ENCODE measurements at places on chromosomes 1 and 21.

DNA sequence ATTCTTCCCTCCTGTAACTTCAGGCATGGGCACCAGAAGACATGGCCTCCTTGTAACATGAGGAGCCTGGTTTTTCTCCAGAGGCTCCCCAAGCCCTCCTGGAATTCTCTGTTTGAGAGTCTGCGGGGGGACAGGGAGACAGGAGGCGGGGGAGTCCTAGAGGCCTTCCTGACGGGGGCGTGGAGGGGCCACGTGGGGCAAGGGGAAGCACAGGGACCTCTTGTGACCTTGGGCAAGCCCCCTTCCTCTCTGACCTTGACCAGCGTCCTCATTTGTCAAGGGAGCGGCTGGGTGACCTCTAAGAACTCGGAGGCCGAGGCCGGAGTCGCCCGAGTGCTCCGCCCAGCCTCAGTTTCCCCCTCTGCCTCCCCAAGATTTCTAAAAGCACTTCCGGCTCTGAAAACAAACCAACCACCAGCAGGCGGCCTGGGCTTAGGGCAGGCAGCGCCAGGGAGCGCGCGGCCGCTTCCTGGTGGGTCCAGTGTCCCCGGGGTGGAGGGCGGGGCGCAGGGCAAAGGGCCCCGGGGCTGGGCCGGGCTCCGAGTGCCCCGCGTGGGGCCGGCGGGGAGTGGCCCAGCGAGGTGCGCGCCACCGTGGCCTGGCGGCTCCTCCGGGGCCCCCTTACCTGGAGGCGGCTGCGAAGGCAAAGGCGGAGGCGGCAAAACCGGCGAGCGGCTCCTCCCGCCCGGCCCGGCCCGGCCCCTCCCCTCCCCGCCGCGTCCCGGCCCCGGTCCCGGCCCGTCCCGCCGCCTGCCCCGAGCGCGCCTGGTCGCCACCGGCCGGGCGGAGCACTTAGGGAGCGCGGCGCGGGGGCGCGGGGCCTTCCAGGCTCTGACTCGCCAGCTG lies at the start of gene TMCO4:
Gene TMCO4, minus strand, starts transcription at position 687 of the 846 bp plus-strand sequence. CDS start 19,158 bp downstream, outside the sequence.
- DNase-seq, result peak; percentile 76

DNA sequence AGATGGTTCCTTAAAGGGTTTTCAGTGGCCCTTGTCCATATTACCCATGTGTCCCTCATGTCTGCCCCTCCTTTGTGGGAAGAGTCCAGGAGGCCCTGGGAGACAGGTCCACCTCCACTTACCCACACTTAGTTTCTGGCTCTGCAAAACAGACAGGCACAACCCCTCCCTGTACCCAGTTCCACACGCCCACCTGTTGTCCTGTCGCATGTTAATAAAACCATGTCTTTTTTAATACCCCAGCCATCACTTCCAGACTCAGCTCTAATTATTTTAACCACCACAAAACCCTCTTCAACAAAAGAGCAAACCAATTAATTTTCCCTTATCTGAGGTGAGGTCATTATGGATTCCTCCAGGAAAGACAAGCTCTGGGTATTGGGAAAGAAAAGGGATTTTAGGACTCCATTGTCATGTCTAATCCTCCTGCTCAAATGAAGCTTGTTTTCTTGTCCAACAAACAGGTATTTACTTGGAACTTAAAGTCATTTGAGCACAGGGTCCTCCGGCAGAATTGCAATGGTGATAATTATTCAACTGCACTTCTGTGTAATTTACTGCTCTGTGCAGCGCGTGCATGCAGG lies 68.9 kb downstream of the CCDC185 start:
- no peak for DNase-seq

GRCh38 chr1:34127006-34128000 lies 37.7 kb downstream of the CSMD2 start:
- no peak for DNase-seq

- peak; percentile 26 for DNase-seq
Measured at GRCh38 chr1:19676438-19676922, 11.8 kb downstream of the HTR6 start.

DNA sequence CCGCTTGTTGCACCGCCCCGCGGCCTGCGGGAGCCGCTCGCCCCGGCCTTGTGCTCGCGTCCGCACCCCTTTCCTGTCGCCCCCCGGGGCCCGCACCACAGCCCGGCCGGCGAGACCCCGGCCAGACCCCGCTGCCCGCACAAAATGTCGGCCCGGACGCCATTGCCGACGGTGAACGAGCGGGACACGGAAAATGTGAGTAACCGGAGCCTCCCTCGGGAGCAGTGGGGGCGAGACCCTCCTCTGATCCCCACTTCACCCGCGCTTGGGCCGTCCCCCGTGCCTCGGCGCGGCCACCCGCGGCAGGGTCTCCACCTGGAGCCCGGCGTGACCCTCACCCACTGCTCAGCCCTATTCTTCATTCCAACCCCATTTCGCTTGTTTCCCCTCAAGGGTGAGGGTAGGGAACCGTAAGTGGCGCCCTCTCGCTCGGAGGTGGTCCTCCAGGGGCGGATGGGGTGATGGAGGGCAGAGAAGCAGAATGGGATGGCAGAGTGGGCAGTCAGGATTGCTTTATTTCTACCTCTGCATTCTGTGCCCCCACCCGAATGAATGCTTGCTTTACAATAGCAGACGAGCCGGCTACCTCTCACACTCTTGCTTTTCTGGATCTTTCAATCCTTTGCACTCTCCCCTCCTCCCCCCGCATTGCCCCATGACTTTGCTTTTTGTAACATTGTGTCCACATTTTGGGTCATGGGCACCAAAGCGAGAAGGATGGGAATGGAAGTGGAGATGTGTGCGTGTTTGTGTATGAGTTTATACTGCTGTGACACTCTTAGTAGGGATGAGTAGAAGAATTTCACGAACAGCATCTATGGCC lies 954 bp downstream of the MARK1 start:
- DNase-seq, result peak; percentile 16

DNA sequence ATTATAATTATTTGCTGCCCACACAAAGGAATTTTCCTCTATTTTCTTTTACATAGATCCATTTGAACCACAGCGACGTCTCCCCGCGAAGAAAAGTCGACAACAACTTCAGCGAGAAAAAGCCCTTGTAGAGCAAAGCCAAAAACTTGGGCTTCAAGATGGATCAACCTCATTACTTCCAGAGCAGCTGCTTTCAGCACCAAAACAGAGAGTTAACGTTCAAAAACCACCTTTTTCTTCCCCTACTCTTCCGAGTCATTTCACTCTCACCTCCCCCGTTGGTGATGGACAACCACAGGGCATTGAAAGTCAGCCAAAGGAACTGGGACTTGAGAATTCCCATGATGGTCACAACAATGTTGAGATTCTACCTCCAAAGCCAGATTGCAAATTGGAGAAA lies 7.2 kb downstream of the GORAB start:
- DNase-seq, result no peak

DNA sequence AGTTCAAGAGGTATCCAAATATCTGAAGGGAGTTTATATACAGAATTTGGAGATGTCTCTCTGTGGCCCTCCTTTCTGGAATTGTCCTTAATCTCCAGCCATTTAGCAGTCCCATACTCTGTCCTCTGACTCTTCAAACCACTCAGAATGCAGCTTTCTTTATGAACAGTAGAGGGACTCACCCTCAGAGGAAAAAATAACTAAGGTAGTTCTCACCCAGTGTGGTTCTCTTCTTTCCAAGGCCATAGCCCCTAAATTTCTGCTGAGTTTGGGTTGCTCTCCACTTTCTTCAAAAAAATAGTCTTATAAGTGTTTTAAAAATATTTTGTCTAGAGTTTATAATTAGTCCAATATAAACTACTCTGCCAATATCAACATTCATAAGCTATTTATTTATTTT lies 369.7 kb downstream of the MATN1 start:
- DNase-seq, result no peak

DNA sequence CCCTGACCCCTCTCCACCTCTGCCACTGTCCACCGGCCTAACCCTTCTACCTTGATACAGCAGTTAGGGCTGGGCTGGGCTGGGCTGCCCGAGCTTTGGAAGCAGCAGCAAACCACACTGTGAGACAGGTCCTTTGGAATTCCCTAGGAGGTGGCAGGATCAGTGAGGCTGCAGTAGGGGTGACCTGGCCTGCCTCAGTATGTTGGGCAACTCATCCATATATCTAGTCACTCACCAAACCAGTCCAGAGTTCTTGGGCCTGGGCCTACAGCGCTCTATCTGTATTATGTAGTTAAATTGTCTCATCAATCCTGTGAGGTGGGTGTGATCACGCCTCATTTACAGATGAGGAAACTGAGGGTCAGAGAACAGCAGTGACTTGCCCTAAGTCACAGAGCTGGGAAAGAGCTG lies 13.3 kb upstream of the SYNC start:
- no peak for DNase-seq

DNA sequence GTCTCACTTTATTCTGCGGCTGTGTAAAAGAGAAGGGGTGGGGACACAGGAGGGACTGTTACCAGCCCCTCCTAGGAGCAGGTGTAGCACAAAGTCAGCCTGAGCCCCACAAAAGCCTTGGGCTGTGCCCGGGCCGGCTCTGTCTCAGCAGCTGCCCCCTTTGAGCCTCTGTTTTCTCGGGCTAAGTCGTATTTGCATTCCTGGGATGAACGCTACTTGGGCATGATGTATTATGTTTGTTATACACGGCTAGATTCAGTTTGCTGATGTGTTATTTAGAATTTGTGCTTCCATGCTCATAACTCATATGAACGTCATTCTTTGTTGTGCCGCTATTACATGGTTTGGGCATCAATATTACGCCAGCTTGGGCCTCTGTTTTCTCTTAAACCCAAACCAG lies 47.8 kb downstream of the KCNN3 start:
- DNase-seq, result no peak

DNA sequence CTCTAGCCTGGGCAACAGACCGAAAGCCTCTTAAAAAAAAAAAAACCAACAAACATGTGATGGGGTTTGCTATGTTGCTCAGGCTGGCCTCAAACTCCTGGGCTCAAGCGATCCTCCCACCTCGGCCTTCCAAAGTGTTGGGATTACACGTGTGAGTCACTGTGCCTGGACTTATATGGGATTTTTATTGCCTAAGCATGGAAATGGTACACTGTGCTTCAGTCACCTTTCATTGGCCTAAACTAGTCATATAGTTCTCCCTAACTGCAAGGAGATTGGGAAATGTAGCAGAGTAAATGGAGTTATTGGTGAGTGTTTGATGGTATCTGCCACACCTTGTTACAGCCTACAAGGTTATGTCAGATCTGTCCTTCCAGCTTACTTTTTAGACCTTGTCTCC lies 17.2 kb upstream of the MEF2D start:
- DNase-seq, result no peak

DNA sequence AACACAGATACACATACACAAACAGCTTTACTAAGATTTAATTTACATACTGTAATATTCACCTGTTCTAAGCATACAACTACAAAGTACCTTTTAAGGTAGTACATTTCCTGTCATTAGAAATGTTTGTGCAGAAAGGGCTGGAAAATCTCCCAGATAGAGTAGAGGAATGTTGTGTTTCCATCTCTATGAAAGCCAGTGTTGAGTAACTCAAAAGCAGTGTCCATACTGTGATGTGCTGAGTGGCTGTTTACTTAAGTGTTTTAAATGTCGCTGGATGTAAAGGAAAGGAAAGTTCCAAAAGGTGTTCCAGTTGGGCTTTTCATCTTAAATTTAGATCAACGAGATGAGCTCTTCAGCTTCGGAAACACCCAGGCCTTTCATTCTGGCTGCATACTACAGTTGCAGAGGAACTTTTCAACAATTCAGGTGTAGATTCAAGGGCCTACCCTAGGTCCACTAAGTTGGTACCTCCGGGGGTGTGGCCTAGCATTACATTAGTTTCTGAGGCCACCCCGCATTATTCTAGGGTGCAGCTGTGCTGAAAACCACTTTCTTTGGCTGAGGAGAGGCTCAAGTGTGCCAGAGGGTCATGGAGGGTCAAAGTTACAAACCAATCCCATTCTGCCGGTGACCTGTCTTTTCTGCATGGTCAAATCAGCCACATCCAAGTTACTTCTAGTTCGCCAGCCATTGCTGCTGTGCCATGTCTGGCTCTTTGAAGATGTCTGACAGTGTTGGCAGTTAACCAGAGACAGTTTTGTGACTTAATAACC lies 78.1 kb downstream of the LRRC8D start:
- no peak for DNase-seq

- DNase-seq, result no peak
Measured at GRCh38 chr1:92051948-92052347, 22.2 kb downstream of the EPHX4 start.

- DNase-seq, result peak; percentile 78
Measured at GRCh38 chr1:172699111-172699510, 40.2 kb downstream of the FASLG start.

DNA sequence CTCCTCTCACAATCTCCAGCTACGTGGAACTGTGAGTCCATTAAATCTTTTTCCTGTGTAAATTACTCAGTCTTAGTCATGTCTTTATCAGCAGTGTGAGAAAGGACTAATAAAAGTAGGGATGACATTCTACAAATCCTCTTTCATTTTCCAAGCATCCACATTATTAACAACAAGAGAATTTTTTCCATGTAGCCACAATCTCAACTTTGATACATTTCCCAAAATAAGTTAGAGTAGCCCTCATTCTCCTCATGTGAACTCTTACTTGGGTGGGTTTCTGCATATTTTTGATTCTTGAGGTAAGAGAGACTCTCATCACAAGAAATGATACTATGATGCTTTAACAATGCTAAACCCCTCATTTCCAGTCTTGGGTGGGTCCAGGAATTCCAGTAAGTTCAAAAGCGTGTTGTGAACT lies 52.8 kb downstream of the TNFSF18 start:
- DNase-seq, result no peak

DNA sequence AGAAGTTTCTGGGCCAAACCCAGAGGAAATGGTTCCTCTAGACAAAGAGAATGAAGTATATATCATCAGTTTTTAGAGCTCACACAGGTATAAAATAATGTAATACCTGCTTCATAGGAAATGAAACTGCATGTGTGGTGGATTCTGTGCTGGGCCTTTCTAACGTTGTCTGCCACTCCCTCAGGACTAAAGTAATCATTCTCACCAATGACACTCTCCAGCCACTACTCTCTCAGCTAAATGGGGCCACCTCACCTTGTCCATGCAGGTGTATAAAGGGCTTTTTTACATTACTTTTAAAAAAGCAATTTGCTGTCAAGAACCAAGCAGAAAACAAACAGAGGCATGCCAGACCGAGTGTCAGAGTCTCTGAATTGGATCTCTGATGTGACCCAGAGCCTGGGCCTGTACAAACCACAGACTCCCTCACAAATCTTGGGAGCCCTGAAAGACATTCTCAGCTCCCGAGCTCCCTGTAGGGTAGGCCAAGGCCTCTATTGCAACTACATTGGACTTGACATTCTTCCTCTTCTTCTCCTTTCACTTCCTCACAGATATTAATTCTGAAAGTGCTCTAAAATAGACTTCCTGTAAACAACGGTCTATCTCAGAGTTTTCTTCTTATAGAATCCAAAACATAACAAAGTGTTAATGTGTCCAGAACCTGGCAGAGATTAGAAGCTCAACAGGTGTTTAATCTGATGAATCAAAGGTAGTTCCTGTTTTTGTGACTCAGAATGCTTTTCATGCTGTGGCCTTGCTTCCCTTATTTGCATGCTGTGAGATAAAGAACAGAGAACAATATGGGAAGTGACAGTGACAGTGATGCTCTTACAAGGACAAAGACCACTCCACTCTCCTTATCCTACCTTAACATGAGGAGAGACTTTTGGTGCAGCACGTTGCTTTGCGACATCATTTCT lies 8.6 kb downstream of the AIM2 start:
- DNase-seq, result no peak

GRCh38 chr1:59383963-59384362 lies 87.1 kb downstream of the FGGY start:
- no peak for DNase-seq

GRCh38 chr1:109821831-109822745 lies 58.4 kb upstream of the EPS8L3 start:
- no peak for DNase-seq

- peak; percentile 27 for DNase-seq
Measured at GRCh38 chr21:26070822-26071425, 99.6 kb downstream of the APP start.

- no peak for DNase-seq
Measured at GRCh38 chr1:20386323-20387081, 95.8 kb downstream of the VWA5B1 start.

Data from activated T-cell treated with anti-CD3 and anti-CD28 coated beads, Interleukin-2, amount 50 U/mL, for 48 hours (primary cell).